ACHN (cell line): ENCODE measurements at places on chromosomes 7 and 10.

DNA sequence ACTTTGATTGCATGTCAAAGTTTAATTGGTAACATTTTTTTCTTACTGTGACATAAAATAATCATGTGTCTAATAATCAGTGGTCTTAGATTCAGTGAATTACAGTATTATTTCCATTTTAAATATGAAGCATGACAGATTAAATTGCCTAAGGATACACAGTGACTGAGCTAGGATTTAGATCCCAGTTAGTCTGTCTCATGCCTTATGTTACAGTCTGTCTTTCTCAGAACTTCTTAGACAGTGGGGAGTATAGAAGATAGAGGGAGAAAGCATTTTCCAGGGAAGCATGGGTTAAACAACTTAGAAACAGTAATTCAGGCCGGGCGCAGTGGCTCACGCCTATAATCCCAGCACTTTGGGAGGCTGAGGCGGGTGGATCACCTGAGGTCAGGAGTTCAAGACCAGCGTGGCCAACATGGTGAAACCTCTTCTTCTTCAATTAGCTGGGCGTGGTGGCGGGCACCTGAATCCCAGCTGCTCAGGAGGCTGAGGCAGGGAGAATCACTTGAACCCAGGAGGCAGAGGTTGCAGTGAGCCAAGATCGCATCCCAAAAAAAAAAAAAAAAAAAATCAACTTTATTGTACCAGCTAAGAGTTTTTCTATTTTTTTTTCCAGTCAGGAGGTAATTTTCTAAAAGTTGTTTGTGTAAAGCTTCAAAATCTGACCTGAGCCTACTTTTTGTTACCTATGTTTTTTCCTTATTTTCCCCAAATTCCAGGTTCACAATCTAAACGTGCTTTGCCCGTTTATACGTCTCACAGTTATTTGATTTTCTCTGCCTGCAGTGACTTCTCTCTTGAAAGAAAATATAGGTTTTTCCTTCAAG is 3.3 kb downstream of the CASD1 start:
- DNase-seq: no peak

DNA sequence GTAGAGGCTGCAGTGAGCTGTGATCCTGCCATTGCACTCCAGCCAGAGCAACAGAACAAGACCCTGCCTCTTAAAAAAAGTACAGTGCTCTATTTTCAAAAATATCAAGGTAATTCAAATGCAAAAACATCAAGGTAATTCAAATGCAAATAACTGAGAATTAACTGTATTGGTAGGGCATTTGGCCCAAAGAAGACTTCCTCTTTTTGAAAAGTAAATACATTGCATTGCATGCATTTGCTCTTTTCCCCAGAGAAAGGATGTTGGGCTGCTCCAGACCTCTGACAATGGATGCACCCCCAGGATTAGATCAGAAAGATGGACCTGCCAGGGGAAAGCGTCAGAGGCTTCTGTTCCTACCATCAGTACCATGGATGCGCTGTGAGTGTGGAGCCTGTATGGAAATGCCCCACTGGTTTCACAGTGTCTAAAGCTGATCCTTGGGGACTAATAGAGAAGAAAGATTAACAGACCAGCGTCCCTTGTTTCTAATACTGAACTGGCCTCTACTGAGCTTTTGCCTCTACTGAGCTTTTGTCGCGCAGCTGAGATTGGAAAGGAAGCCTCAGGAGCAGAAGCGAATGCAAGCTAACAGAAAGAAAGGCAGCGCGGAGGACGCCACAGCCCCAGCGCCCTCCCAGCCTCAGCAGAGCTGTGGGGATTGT is 93.5 kb upstream of the LYZL2 start:
- DNase-seq: no peak

DNA sequence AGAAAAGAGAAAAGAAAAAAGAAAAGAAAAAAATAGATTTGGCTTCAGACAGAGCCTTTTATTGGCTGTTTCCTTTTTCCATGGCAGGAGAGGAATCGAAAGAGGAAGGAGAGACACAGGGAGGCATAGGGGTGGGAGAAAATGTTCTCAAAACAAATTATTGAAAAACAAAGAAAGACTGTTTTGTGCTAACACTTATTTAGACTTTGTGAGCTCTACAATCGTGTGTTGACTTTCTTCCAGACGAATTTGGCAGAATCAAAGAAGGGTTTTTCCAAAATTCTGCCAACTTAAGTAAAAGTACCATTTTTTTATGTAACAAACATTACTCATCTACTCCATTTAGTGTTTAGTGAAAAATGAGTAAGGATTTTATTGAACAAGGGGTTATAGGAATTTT is 982.2 kb downstream of the REEP3 start:
- no peak for DNase-seq

DNA sequence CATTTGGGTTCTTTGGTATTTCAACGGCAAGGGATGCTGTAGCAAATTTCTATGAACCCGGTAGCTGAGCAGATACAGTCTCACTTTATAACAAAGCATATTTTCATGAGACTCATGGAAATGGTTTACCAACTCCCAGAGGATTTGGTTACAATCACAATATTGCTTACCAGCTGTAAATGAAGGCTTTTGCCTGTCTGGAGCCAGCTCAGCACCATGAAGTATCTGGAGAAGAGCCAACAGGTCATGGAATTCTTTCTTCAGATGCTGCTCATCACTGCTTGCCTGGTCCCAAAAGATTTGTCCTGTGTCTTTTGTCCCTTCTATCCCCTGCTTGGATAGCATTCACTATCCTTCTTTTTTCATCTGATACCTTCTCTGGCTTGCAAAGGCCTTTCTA is 316.9 kb upstream of the PHYHIPL start:
- DNase-seq: no peak

DNA sequence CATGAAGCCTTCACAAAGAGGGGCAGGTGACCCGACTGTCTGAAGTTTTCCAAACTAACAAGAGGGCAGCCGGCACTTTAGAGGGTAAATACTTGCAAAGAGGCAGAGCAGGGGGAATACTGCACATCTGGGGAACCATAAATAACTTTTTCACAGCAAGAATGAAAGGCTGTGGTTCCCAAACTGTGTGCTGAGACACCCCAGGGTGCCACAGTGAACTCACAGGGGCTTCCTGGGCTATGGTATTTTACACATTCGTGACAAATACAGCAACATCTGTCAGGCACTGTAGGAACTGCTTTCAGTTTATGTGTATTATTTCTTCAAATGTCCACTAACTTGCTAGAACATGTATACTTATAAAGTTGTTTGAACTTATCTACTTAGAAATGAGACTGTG is 67.2 kb downstream of the TBXAS1 start:
- DNase-seq: no peak

DNA sequence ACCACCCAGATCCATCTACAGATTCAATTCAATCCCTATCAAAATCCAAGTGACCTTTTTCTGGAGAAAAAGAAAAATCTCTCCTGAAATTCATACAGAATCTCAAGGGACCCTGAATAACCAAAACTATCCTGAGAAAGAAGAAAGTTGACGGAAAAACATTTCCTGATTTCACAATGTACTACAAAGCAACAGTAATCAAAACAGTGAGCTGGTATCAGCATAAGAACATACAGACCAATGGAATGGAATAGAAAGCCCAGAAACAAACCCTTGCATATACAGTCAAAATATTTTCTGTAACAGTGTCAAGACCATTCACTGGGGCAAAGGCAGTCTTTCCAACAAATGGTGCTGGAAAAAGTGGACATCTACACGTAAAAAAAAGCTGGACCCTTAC is 89.9 kb downstream of the JMJD1C start:
- no peak for DNase-seq
